ENCODE measurements at places on chromosomes 4 and X.

- DNase-seq: no peak
Measured at GRCh38 chrX:49237060-49237459, 1.8 kb downstream of the CCDC22 start.

DNA sequence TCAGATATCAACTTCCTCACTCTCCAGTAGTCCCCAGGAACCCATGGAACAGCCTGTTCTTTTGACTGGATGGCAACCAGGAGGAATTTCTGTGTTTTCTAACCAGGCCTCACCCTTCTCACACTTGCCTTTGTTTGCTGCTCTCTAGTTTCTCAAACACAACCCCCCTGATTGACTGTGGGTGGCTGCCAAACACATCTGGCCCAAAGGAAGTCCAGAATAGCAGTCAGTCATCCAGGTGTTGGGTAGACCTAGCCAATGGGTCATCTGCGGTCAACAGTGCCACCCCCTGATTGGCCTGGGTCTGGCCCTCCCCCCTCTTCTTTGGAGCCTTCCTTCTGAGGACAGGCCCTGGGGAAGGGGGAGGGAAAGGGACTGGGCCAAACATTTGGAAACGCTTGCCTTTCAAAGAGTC lies 53.7 kb downstream of the MSX1 start:
- DNase-seq: no peak

GRCh38 chr4:102623622-102624021 lies 122.5 kb downstream of the NFKB1 start:
- DNase-seq: no peak

DNA sequence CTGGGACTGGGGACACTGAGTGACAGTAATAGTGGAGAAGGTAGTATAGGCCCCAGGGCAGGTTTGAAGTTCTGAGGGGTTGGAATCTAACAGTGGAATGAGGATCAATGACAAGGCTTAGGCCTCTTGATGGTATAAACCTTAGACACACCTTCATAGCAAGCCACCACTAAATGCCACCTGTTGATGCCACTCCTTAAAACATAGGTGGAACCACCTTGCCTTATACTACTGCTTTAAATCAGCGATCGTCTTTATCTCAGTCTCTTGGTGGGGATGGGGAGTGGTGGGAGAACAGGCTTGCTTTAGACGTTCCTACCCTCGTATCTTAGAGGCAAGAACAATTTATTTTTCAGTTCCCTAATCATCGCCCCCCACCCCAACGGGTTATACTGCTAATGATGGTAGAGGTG lies 1.2 kb downstream of the RAB33B start:
- DNase-seq: no peak

DNA sequence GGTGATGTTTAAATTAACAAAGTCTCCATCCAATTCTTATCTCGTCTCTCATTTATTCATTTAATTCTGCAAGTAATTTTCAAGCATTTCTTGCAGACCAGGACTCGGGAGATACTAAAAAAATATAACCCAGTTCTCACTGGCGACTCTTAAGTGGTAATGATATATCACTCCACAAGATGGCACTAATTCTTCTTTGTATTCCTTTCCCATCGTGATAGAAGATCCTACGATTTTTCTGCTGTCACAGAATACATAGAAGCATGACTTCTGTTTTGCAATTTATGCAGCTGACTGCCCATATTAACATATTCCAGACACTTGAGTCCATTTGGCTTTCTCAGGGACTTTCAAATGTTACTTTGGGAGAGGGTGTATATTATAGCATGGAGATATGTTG lies 64.0 kb upstream of the FGF13 start:
- DNase-seq: peak; percentile 3

DNA sequence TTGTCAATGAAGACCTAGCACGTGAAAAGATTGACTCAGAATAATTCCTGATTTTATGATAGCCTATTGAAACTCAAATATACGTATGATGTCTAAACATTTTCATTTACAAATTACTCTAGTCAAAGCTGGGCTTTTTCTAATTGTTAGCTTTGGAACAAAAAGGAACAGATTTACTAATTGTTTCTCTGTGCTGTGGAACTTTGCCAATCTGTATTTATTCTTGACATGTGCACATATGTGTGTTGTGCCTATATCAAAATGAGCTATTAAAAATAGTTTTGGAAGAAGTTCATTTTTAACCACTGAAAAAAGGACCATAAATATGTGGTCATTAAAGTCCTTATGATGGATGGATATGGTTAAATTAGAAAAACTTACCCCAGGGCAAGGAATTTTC lies 85.4 kb upstream of the PACRGL start:
- DNase-seq: no peak

DNA sequence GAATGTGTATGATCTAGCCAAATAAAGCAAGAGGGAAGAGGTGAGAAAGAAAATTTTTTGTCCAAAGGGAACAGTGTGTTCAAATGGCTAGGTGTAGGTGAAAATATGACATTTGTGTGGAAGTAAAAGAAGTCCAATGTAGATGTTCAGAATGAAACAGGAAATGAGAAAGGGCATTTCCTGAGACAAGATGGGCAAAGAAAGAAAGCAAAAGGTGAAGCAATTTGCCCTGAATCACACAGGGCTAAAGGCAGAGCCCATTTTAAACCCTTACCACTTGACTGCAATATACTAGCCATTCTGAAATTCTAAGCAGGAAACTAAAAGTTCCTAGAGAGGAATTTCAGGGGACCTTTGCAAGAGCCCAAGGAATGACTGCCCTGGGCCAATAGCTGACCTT lies 36.0 kb downstream of the CLOCK start:
- no peak for DNase-seq

DNA sequence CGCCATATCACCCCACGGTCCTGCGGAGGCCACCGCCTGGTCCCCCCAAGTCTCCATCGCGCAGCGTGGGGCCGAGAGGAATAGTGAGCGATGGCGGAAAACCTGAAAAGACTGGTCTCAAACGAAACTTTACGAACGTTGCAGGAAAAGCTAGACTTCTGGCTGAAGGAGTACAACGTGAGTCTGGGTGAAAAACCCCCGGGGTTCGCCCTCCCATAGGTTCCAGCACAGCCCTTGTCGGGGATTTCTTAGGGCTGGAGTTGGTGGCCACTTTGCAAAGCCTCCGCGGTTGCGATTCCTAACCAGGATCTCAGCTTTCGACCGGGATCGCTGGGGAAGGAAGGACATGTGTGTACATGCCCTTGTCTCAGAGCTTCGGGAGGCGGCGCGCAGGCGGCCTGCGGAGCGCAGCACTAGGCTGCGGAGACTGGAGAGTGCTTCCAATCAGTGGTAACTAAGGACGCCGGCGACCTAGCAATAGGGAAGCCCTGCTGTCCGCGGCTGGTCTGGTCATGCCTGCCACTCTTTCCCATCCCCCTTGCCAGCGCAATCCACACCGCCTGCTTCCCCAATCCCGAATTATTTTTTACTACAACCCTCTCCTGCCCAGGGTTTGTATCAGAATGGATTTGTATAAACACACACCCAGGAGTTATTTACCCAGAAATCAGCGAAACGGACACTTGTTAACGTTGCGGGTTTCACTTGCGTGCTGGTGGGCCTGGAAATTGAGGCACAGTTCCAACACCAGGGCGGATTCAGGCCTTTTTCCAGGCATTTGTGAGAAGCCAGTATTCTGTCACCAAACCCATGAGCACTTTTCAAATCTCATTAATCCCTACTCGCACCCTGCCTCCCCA lies 741 bp downstream of the SPATA18 start:
- DNase-seq: peak; percentile 28

DNA sequence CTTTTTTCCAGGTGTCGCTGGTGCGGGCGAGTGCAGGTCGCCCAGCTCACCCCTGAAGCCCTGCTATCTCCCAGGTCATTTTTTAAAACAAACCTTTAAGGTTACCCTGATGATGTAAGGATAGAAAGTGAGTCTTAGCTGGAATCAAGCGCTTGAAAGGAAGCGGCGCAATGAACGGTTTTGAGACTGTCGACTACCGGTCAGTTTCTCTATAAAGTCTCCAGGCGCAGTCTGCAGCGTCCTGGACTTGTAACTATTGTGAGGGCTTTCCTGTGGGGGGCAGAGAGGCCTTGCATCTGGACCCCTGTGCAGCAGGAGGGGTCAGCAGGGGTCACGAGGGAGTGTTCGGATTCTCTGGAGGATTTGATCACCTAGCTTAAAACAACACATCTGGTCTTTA lies 1.6 kb downstream of the KIT start:
- DNase-seq: no peak

DNA sequence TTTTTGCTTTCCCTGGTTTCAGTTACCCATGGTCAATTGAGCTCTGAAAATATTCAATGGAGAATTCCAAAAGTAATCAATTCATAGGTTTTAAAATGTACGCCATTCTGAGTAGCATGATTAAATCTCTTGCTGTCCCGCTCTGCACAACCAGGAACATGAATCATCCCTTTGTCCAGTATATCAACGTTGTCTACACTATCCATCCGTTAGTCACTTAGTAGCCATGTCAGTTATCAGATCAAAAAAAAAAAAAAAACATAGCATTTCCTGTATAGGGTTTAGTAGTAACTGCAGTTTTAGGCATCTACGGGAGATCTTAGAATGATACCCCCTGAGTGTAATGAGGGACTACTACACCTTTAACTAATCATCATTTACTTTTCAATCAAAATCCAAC lies 15.1 kb downstream of the LAMP2 start:
- no peak for DNase-seq

GRCh38 chrX:131704136-131704695 lies 160.3 kb downstream of the OR13H1 start:
- no peak for DNase-seq

GRCh38 chrX:429266-429825 lies 42.6 kb upstream of the PPP2R3B start:
- DNase-seq: no peak

- DNase-seq: no peak
Measured at GRCh38 chr4:38015886-38016515, 55.8 kb downstream of the PTTG2 start.

DNA sequence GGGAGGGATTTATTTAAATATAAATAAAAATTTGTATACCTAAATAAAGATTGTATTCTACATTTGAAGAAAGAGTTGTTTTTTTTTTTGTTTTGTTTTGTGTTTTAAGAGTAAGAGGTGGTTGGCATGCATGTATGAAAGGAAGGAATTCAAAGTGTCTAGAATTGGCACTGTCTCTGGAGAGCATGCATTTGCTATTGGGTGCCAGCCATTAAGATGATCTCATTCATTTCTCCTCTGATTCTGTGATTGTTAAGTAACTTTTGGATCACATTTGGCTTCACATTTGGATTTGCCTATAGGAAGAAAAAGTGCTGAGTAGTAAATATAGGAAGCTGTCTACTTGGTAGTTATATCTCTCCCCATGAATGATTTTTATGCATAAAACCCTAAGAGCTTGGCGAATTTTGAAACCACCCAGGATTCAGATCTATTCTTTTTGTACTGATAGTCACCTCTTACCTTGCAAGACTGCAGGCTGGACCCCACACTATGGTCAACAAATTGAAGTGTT lies 7.8 kb upstream of the BOD1L1 start:
- no peak for DNase-seq

- DNase-seq: no peak
Measured at GRCh38 chrX:149568701-149569296, 18.5 kb downstream of the MAGEA9B start.

- no peak for DNase-seq
Measured at GRCh38 chrX:22433292-22434070, 160.8 kb downstream of the CBLL2 start.

GRCh38 chr4:100588076-100588475 lies 70.3 kb upstream of the EMCN start:
- DNase-seq: no peak

GRCh38 chr4:105797225-105797624 lies 88.6 kb downstream of the GSTCD start:
- no peak for DNase-seq

GRCh38 chrX:46559062-46559461 lies 13.8 kb upstream of the ZNF674 start:
- DNase-seq: no peak

DNA sequence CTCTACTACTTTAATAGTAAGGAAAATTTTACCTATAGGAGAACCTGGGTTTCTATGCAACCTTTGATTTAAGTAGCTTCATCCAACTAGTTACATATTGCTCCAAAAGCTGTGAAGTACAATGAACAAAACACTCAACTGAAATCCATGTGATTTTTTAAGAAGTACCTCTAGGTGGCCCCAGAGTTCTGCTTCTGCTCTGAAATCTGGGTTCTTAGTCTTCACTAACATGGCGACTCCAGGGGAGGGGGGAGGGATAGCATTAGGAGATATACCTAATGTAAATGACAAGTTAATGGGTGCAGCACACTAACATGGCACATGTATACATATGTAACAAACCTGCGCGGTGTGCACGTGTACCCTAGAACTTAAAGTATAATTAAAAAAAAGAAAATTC lies 73.4 kb upstream of the MAGEB2 start:
- DNase-seq: peak; percentile 0

- no peak for DNase-seq
Measured at GRCh38 chr4:25951390-25951952, 37.5 kb downstream of the SMIM20 start.

DNA sequence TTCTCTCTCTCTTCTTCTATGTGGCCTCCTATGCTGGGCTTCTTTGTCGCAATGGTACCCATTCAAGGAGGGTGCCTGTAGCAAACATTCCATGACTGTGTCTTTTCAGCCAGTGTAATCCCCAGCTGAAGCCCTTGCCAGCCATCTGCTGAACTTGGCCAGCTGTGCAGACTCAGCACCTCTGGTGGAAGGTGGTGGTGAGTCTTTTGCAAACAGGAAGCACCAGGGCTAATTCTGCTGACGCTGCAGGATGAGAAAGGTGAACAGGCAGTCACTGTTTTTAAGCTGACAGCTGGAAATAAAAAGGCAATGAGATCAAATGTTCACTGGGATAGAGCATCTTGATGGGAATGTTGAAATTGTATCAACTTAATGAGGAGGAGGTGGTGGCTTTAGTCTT lies 298.7 kb upstream of the CLNK start:
- no peak for DNase-seq

DNA sequence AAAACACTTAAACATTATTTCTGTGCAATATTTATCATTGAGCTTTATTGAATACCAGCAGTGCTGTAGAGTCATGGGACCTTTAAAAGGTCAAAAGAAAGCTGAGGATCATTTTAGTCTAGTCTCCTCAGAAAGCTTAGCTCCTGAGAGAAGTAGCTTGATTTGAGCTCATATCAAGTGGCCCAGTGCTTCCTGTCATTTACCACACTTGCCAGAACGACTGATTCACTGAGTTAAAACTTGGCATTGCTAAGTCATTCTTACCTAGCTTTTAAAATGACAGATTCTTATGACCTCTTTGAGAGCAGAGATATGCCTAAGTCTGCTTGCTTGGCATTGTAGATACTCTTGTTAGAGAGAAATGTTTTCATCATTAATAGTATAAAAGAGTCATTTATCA lies 15.2 kb downstream of the SEPTIN11 start:
- DNase-seq: no peak

- DNase-seq: no peak
Measured at GRCh38 chrX:31934842-31935370, 863.1 kb upstream of the FTHL17 start.

- DNase-seq: no peak
Measured at GRCh38 chr4:169258141-169258540, 12.6 kb downstream of the SH3RF1 start.
